ENCODE measurements at places on chromosomes 4 and X. TPM values are rescaled to one million over a fixed set of nuclear protein-coding genes. Genes with fewer than 3 reads are reported as not detected.
A peak's percentile ranks its signal among the peaks of the same experiment; 100 is the strongest.

- no peak for DNase-seq
These were observed 426 bp downstream of the PORCN start for GRCh38 chrX:48509245-48509590.

DNA sequence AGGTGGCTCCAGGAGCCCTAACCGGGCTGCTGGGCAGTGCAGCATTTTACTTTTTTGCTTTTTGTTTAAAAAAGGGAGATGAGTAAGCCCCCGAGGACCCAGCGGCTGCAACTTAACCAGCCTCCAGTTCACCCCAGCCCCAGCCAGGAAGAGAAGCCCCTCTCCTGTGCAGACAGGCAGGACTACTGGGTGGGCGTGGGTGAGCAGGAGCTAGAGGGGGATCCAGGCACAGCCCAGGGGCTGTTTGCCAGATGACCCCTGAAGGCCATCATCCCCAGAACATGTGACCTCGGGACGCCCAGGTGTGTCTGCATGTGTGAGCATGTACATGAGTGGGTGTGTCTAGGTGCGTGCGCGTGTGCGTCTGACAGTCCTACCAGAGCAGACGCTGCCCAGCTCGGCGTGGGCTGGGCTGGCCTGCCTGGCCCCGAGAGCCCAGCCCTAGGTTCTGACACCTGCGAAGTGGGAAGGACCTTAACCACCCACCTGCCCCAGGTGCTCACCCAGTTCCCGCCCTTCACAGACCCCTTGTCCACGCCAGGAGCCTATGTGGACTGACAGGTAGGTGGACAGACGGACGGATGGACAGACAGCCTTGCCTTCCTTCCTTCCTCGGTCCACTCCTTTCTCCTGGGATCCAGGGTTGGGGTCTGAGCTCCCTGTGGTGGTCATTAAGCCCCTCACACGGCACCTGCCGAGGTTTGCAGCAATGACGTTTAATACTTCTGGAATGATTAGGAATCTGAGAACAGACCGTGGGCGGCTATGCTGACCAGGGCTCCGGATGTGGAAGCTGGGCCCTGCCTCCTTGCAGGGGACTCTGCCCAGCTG, 7.8 kb upstream of the HAUS3 start:
- no peak for DNase-seq

DNA sequence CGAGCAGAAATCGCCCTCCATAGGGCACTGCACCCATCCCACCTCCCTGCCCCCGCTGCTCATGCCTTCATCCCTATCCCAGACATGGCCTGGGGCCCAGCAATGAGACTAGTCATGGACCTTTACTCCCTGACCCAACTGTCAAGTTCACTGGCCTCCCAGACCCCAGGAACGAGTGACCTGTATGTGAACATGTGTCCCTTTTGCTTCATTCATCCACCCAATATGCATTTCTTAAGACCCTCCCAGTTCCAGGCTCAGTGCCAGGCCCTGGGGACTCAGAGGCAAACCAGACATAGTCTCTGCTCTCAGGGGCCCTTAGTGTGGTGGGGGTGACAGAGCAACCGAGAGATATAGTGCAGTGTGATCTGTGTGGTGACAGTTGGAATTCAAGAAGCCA, 67.0 kb downstream of the EFNB1 start:
- DNase-seq: no peak

DNA sequence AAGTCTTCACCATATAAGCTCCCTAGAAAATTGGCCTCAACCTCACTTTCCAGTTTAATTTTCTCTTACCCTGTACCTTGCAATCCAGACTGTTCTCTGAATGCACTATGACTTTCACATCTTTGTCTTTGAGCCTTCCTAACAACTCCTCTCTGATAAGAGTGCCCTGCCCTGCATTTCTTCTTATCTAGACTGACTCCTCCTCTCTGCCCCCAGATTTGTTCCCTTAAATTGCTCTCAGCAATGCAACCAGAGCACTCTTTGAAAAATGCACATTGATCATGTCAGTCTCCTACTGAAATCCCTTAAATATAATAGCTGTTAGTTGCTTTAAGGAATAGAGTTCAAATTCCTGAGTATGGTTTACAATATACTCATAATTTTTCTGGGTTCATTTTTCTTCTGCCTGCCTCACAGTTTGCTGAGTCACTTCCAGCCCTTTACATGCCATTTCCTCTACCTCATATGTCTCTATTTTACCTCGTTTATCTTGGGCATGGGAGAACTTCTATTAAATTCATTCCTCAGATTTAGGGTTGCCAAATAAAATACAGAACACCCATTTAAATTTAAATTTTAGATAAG, 582.7 kb upstream of the AADAT start:
- DNase-seq: no peak

- DNase-seq: no peak
These were observed 51.2 kb upstream of the EDA start for GRCh38 chrX:69564665-69565064.

DNA sequence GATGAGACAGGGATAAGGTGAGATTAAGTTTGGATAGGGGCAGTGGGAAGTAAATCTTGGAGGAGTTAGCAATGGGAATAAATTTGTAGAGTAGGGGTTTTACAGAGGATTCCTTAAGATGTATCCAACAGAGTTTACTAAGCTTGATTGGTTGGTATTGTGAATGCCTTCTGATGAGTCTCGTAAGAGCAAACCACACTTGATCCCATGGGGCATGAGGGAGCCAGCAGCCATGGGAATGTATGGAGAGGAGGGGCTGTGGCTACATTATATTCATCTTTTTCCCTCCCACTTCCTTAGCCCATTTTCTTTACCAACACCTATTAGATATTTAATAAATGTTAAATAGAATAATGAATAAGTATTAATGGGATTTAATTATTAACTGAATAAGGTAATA, 126.6 kb upstream of the NDST3 start:
- no peak for DNase-seq

DNA sequence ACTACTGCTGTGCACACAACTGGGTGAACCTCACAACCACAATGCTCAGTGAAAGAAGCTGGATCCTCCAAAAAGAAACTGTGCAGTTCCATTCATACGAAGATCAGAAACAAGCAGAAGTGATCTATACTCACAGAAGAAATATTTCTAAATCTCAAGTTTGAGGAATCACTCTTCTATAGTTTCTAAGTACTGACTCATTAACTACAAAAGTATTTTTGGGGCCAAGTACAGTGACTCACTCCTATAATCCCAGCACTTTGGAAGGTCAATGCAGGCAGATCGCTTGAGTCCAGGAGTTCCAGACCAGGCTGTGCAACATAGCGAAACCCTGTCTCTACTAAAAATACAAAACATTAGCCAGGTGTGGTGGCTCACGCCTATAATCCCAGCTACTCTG, 51.3 kb upstream of the RELL1 start:
- DNase-seq: no peak

DNA sequence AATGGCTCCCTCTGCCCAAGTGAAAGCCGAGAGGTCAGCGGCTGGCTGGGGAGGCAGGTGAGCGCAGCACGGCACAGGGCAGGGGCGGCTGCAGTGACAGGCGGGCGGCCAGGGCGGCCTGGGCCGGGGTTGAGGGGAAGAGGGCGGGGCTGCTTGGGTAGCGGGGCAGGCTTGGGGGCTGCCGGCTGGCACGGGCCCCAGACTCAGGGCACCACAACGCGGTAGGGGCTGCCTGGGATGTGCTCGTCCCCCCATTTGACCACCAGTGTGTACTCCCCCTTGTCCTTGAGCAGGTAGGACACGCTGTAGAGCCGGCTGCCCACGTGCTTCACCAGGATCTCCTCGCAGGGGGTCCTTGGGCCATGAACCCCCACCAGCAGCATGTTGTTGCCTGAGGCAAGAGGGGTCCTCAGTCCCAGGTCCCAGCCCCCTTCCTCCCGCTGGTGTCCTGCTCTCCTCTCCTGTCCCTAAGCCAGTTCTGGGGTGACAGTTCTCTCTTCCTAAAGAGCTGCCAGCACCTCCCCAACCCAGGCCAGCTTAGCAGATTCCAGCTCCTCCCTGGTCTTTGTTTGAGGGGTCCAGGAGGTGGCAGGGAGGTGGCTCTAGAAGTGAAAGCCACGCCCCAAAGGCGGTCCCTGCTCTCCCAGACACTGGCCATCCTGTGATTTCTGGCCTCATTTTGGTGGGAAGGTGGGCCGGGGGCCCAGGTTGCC, 25.6 kb downstream of the FLNA start:
- peak; percentile 75 for DNase-seq

DNA sequence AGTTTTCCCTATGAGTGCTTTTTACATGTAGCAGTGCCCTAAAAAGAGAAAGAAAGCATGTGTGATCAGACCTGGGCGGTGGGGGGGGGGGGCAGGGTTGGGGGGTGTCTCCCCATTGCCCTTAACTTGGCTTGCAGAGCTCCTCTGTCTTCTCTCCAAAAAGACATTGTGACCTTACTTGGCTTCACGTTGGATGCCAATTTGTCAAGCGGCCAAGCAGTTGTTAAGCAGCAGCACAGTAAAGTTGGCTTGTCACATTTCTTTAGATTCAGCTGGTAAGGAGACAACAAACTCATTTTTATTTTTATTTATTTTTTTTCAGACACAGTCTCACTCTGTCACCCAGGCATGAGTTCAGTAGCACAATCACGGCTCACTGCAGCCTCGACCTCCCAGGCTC, 57.3 kb upstream of the ZNF157 start:
- DNase-seq: no peak

FGF13 gene
- total RNA-seq: 15.0 TPM

GATB gene
- total RNA-seq: 13.8 TPM

Measured in sigmoid colon (tissue), 7 donors.